ENCODE measurements at places on chromosomes 5 and 9. TPM values are rescaled to one million over a fixed set of nuclear protein-coding genes. Genes with fewer than 3 reads are reported as not detected.

CNTLN gene
- total RNA-seq: 11.3 TPM

HAVCR1 gene
- total RNA-seq: not detected

TAF1L gene
- not detected for total RNA-seq

DNA sequence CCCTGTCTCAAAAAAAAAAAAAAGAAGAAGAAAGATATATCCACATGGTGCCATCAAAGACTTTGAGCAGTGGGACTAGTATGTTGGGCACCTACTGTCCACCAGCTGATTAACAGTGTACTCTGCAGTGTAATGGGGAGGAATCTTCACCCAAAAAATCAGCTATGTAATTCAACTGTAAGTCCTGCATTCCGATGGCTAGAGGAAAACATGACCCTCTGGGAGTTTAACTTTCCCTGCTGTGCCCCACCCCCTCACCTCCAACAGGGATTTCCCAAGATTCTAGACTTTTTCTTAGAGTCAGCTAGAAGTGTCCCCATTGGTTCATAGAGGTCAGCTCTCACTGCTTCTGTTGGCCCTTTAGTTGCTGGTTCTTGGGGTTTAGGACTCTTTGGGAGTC, 221.2 kb upstream of the CLINT1 start:
- no peak overlapping the region for H3K27ac ChIP-seq
- DNase-seq: no peak
- no peaks in the 10 kb centered on the region for H3K36me3 ChIP-seq
- peaks cover 6% of the 10 kb centered on the region for H3K4me1 ChIP-seq
- peaks cover 2% of the 10 kb centered on the region for H3K27me3 ChIP-seq

GRCh38 chr9:2798423-2798822, 45.5 kb downstream of the PUM3 start:
- H3K27me3 ChIP-seq: no peaks in the 10 kb centered on the region
- no peak overlapping the region for H3K4me3 ChIP-seq
- H3K36me3 ChIP-seq: peaks cover 14% of the 10 kb centered on the region
- DNase-seq: no peak
- no peaks in the 10 kb centered on the region for H3K4me1 ChIP-seq

- H3K27ac ChIP-seq: no peak overlapping the region
- H3K27me3 ChIP-seq: no peaks in the 10 kb centered on the region
- H3K4me1 ChIP-seq: no peaks in the 10 kb centered on the region
- H3K4me3 ChIP-seq: no peak overlapping the region
Measured at GRCh38 chr5:169074839-169075238, 226.1 kb downstream of the SLIT3 start.

DNA sequence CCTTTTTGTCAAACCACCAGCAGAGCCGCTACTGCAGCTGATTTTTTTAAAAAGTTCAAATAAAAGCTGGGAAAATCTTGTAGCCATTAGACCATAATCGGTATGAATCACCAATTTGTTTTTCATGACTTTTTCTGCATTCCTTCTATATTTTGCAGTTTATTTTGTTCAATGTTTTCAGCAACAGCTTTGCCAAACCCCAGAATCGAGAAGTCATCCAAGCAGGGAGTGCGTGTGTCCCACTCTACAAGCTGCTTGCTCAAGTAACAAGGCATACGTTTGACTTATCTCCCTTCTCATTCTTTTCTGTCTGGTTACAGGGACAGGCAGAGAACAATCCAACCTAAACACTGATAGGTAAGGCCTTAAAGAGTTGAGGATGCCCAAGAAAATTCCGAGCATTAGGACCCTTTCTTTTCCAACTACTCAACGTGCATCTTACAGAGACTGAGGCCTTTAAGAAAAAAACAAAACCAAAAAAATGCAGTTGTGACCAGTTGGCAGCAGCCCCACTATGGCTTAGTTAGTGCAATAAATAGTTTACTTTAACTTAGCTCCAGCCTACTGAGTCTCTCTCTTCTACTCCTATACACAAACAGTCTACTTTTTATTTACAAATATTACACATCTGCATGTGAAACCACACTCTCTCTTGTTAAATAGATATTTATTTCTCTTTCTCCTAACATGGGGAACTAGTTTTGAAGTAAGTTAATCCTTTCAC, 134.7 kb upstream of the SLIT3 start:
- peaks cover 3% of the 10 kb centered on the region for H3K27me3 ChIP-seq
- DNase-seq: no peak
- H3K4me3 ChIP-seq: no peak overlapping the region
- no peak overlapping the region for H3K27ac ChIP-seq
- no peaks in the 10 kb centered on the region for H3K36me3 ChIP-seq
- no peaks in the 10 kb centered on the region for H3K4me1 ChIP-seq
